ENCODE measurements at places on chromosomes 5 and 9. TPM values are rescaled to one million over a fixed set of nuclear protein-coding genes. Genes with fewer than 3 reads are reported as not detected.

The ANGPTL2 gene
- 163 TPM for total RNA-seq

The TCOF1 gene
- 10.6 TPM for total RNA-seq

The FABP6 gene
- total RNA-seq = not detected

The OR1N2 gene
- total RNA-seq = not detected

The SLCO6A1 gene
- not detected for total RNA-seq

The DOCK8 gene
- total RNA-seq = under 0.01 TPM

The PCDHB7 gene
- total RNA-seq = 1.5 TPM

- no peak overlapping the region for H3K4me3 ChIP-seq
- H3K4me1 ChIP-seq = no peaks in the 10 kb centered on the region
- no peaks in the 10 kb centered on the region for H3K27me3 ChIP-seq
Measured at GRCh38 chr5:58275516-58275915, 184.4 kb downstream of the PLK2 start.

DNA sequence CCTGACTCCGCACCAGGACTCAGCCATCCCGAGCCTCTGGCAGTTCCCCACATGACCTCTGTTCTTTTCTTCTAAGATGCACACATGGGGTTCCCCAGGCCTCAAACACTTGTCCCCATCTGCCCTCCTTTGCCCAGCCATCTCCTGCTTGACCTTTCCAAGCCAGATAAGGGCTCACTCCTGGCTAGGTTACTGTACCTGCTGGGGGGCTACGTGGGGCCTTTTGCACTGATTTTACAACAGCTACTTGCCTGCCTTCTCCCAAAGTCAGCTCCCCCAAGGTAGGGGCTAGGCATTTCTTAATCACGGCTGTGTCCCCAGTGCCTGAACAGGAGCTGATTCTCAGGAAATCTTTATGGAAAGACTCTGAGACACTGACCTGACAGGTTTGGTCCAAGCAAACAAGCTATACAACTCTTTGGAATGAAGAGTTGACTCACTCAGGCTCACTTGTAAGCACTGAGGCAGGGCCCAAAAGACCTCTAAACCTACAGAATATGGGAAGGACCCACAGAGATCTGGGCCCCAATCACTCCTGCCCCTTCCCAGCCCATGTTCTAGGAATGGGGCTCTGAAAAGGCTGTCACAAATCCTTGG lies 2.5 kb downstream of the MACROH2A1 start:
- peaks cover 29% of the 10 kb centered on the region for H3K4me1 ChIP-seq
- H3K27me3 ChIP-seq = no peaks in the 10 kb centered on the region
- no peak overlapping the region for H3K4me3 ChIP-seq
- H3K36me3 ChIP-seq = no peaks in the 10 kb centered on the region
- no peak overlapping the region for H3K27ac ChIP-seq
- no peak for DNase-seq

GRCh38 chr5:72234868-72235267 lies 85.2 kb downstream of the MRPS27 start:
- no peak overlapping the region for H3K27ac ChIP-seq
- H3K27me3 ChIP-seq = no peaks in the 10 kb centered on the region
- no peak for DNase-seq
- H3K4me1 ChIP-seq = no peaks in the 10 kb centered on the region
- H3K4me3 ChIP-seq = no peak overlapping the region
- H3K36me3 ChIP-seq = no peaks in the 10 kb centered on the region

GRCh38 chr5:100667161-100667630 lies 132.0 kb downstream of the FAM174A start:
- no peak overlapping the region for H3K27ac ChIP-seq
- no peaks in the 10 kb centered on the region for H3K36me3 ChIP-seq
- peak; percentile 84 for DNase-seq
- no peaks in the 10 kb centered on the region for H3K27me3 ChIP-seq
- H3K4me1 ChIP-seq = no peaks in the 10 kb centered on the region

DNA sequence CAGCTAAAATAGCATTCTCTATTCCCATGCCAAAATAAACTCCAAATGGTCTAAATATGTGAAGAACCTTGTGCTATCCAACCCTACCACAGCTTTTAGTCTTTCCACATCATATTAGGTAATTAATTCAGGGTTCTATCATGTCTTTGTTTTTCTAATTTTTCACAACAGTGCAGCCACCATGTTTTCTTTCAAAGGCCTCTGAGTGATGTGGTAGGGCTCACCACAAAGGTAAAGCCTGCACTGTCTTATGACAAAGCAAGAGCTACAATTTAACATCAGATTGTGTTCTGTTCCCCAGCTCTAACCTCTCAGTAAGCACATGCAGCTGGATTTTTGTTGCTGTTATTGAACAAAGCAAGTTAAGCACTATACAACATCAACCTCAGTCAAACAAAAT lies 52.4 kb downstream of the MEF2C start:
- peaks cover 9% of the 10 kb centered on the region for H3K4me1 ChIP-seq
- no peak overlapping the region for H3K27ac ChIP-seq
- DNase-seq = peak; percentile 31
- H3K36me3 ChIP-seq = no peaks in the 10 kb centered on the region

DNA sequence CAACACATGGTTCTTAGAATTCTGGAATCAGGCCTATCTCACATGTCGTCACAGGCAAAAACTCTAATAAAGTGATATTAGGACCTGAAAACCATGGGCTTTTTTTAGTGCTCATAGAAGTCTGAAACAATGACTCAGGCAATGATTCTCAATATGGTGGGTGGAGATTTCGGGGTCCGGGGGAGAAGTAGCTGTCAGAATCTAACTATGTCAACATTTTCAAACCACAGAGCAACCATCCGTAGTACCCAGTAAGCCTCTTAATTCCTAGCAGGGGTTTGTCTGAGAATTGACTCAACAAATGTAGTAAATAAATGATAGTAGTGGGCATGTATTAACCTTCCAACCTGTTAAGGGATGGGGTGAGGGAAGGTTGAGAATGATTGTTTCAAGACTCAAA lies 2.6 kb downstream of the AMACR start:
- H3K27ac ChIP-seq = no peak overlapping the region
- H3K36me3 ChIP-seq = peaks cover 3% of the 10 kb centered on the region
- H3K27me3 ChIP-seq = no peaks in the 10 kb centered on the region
- H3K4me3 ChIP-seq = no peak overlapping the region
- DNase-seq = no peak

DNA sequence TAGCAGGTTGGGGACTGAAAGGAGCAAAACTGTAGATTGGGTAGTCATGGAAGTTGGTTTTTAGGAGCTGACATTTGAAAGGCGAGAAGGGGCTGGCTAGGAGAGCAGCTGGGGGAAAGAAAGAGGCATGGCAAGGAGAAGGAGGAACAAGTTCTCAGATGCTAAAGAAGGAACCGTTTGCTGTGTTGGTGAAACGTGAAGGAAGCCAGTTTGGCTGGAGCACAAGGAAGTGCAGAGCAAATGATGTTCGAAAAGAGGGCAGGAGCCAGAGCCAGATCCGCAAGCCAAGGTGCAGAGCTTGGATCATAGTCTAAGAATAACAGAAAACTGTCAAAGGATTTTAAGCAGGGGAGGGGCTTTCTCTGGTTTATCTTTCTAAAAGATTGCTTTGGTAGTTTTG lies 276.6 kb downstream of the ASTN2 start:
- no peak overlapping the region for H3K4me3 ChIP-seq
- H3K27ac ChIP-seq = no peak overlapping the region
- no peak for DNase-seq
- no peaks in the 10 kb centered on the region for H3K4me1 ChIP-seq
- no peaks in the 10 kb centered on the region for H3K36me3 ChIP-seq
- H3K27me3 ChIP-seq = no peaks in the 10 kb centered on the region

- no peak for DNase-seq
- no peaks in the 10 kb centered on the region for H3K36me3 ChIP-seq
- H3K4me1 ChIP-seq = no peaks in the 10 kb centered on the region
- H3K4me3 ChIP-seq = no peak overlapping the region
Measured at GRCh38 chr9:93301291-93301811, 117.4 kb downstream of the WNK2 start.

DNA sequence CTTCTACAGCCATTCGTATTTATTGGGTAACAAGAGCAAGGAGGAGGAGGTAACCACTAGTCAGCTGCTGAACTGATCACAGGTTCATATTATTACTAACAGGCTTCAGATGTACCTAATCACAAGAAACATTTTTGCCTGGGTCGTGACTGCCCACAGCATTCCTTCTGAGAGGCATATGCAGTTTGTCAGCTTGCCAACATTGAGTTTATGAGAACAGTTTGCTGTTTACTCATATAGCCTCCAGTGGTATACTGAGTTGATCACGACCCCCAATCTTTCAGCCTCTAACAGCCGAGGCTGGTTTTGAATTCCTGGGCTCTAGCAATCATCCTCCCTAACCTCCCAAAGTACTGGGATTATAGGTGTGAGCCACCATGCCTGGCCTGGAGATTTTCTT lies 693.6 kb downstream of the TLE1 start:
- DNase-seq = peak; percentile 69
- H3K36me3 ChIP-seq = no peaks in the 10 kb centered on the region
- no peaks in the 10 kb centered on the region for H3K27me3 ChIP-seq
- no peak overlapping the region for H3K4me3 ChIP-seq
- no peaks in the 10 kb centered on the region for H3K4me1 ChIP-seq
- no peak overlapping the region for H3K27ac ChIP-seq

- no peaks in the 10 kb centered on the region for H3K36me3 ChIP-seq
- no peaks in the 10 kb centered on the region for H3K27me3 ChIP-seq
Measured at GRCh38 chr5:140321796-140322195, 18.9 kb upstream of the PFDN1 start.

GRCh38 chr9:75997206-75997605 lies 106.7 kb downstream of the PCSK5 start:
- H3K36me3 ChIP-seq = no peaks in the 10 kb centered on the region
- no peak for DNase-seq
- no peaks in the 10 kb centered on the region for H3K27me3 ChIP-seq
- no peaks in the 10 kb centered on the region for H3K4me1 ChIP-seq
- no peak overlapping the region for H3K27ac ChIP-seq

DNA sequence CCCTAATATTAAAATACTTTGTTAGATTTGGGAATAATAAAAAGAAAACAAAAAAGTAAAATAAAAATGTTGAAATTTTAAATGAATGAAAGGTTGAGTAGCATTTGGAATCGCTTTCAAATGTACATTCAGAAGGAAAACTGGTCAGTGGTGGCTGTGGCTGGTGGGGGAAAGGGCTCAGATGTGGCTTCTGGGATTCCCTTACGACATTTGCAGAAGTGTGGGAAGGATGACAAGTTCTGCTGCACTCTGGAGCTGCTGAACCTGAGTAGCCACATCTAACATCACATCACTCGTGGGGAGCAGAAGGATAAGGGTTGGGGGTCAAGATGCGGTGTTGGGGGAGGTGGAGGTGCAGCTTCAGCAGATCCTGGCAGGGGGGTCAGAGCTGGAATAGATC lies 25.6 kb upstream of the CAST start:
- H3K4me1 ChIP-seq = peaks cover 5% of the 10 kb centered on the region
- no peaks in the 10 kb centered on the region for H3K36me3 ChIP-seq
- H3K4me3 ChIP-seq = no peak overlapping the region
- no peaks in the 10 kb centered on the region for H3K27me3 ChIP-seq
- no peak overlapping the region for H3K27ac ChIP-seq

DNA sequence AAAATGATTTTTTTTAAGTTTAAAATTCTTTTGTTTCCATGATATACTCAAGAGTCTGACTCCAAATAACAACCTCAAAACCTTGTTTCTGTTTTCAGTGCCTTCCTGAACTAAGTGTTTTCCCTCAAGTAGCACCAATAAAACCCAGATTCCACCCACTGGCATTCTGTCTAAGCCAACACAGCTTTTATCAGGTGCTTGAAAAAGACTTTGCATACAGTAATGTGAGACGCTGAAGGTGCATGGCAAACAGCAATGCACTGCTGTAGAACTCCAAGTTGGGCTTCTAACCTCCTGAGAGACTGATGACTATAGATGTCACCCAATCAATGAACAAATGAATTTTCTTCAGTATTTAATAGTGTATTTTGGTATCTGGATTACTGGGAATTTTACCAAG lies 95.7 kb downstream of the NFIB start:
- H3K27me3 ChIP-seq = no peaks in the 10 kb centered on the region
- no peaks in the 10 kb centered on the region for H3K36me3 ChIP-seq

- H3K27me3 ChIP-seq = peaks cover 5% of the 10 kb centered on the region
- no peak overlapping the region for H3K4me3 ChIP-seq
- H3K27ac ChIP-seq = no peak overlapping the region
Measured at GRCh38 chr5:97133101-97133500, 9.3 kb downstream of the LIX1 start.

DNA sequence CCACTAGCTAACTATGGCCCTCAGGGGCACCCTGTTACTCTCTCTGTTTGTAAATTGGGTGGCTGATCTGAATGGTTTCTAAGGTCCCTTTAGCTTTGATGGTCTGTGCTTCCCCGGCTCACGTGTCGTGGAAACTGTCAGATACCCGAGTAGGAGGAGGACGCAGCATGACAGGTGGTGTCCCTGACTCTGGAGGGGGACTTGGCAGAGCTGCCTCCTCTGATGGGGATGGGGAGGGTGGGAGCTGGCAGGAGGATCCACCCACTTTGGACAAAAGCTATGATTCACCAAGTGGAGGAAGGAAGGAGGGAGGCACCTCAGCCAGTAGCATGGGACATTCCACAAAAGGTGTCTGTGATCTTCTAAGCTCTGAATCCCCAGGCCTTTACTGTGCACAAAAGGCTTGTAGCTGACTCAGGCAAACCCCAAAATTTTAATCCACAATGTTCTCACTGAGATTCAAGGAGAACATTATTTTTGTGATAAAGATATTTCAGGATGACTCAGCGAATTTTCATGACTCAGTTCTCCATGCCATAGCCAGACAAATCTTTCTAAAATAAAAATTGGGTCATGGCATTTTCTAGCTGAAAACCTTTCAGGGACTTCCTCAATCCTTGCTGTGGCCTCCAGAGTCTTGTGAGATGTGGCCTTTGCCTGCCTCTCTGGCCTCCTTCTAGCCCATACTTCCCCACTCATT lies 131.0 kb upstream of the BRINP1 start:
- DNase-seq = no peak
- no peaks in the 10 kb centered on the region for H3K4me1 ChIP-seq
- H3K4me3 ChIP-seq = no peak overlapping the region

DNA sequence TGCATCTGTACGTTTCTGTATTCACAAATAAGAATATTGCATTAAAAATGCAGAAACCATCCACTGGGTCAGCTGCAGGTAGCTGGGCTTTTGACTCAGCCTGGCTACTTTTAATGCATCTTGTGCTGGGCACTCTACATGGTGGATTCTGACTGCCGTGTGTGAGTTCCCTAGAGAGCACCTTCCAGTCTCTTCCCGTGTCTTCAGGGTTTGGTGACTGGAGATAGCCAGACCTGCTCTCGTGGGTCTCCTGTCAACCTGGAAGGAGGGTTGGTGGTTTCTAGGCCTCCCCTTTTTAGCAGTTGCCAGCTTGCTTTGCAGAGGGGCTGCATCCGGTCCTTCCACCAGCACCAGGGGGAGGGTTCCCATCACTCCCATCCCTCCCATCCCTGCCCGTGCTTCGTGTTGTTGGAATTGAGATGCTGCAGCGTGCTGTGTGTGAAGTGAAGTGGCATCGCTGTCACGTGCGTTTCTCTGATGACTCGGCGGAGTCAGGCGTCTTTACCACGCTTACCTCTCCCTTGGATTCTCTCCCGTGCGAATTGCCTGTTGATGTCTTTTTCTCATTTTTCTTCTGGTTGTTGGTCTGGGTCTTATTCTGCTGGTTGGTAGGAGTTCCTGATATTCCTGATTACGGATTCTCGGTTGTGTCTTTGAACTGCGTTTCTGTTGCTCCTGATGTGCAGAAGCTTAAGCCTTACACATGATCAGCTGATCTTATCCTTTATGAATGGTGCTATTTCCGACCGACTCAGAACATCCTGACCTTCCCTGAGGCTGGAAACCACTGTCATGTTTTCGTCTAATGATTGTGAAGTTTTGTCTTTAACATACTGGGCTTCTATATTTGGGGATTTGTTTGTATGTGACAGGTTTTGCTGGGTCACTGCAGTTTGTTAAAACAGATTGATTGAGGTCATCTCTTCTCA lies 16.9 kb downstream of the FBXW5 start:
- DNase-seq = peak; percentile 33
- no peak overlapping the region for H3K4me3 ChIP-seq
- no peaks in the 10 kb centered on the region for H3K27me3 ChIP-seq
- peaks cover 11% of the 10 kb centered on the region for H3K36me3 ChIP-seq

Data from fibroblast of lung (primary cell).